ENCODE measurements at places on chromosomes 12 and 14. TPM values are rescaled to one million over a fixed set of nuclear protein-coding genes. Genes with fewer than 3 reads are reported as not detected.

Gene DHRS2
- total RNA-seq = not detected

- no peak for DNase-seq
Measured at GRCh38 chr14:74829251-74829650, 46.7 kb downstream of the PROX2 start.

DNA sequence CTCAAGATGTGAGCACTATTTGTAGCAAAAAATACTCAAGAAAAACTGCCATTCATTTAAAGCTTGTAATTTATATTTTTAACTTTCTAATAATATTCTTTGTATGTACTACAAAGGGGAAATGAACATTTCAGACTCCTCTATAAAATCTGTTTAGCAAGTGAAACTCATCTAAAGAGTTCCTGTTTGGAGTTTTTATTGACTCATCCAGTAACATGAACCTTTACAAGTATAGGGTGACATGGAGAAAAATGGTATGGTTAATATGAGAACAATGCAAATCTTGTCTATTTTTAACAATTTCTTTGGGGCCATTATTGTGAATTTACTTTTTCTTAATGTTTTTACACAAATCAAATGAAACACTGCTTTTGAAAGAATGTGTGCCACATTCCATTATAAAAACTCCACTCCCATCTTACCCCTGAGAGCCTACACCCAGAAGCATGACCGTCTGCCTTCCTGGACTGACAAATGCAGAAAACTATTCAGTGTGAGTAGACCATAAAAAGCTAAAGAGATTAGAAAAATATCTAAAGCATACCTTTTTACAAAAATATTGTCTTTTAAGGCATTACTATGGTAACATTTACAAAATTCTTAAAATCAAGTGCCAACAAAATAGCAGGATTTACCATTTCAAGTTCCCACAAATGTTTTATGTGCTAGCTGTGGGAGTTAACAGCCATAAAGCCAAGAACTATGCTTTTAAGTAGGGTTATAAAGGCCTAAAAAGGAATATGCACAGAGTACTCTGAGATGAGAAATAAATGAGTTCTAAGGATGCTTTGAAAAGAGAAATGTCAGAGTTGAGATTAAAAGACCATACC is 144.0 kb downstream of the ADAMTS20 start:
- DNase-seq = no peak

Gene CLMN
- 9.0 TPM for total RNA-seq

Gene FOXG1
- not detected for total RNA-seq

- no peak for DNase-seq
Measured at GRCh38 chr12:109594556-109595317, 21.1 kb downstream of the MVK start.

Gene ACOT4
- 0.62 TPM for total RNA-seq

Gene MIP
- total RNA-seq = not detected

Gene AKAP6
- total RNA-seq = 180 TPM

Gene ARL1
- 104 TPM for total RNA-seq

DNA sequence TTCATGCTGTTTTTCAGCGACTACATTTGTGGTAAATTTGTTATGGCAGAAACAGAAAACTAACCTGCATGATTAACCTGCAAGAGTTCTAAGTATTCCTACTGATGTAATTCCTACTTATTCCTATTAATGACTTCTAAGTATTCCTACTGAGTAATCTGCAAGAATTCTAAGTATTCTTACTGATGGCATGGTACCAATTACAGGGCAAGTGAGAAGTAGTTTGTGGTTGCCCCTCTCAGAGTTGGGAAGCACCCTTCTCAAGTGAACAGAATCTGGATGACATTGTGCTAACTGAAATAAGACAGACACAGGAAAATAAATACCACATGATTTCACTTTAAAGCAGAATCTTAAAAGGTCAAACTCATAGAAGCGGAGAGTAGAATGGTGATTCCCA is 100.9 kb upstream of the CPNE8 start:
- DNase-seq = no peak

DNA sequence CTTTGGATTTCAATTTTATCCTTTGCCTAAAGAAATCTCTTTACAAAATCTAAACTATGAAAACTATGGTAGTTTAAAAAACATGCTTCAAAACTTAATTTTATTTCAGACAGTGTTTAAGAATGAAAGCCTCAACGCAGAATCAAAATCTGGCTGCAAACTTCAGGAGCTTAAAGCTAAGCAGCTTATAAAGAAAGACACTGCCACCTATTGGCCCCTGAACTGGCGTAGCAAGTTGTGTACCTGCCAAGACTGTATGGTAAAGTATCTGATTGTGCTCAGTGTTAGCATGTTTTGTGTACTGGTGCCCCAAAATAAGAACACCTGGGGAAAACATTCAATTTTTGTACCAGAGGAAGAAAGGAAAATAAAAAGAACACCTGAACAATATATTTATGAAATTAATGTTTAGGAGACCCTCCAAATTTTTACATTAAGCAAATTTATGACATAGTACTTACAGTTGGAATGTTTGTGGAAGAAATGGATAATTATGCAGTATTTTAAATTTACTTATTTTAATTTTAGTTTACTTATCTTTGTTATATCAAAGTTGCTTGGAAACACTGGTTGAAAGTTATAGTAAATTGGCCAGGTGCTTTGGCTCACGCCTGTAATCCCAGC is 12.2 kb downstream of the UBR7 start:
- DNase-seq = no peak

- DNase-seq = no peak
Measured at GRCh38 chr14:61326146-61326545, 4.8 kb downstream of the PRKCH start.

Gene P2RX2
- not detected for total RNA-seq

DNA sequence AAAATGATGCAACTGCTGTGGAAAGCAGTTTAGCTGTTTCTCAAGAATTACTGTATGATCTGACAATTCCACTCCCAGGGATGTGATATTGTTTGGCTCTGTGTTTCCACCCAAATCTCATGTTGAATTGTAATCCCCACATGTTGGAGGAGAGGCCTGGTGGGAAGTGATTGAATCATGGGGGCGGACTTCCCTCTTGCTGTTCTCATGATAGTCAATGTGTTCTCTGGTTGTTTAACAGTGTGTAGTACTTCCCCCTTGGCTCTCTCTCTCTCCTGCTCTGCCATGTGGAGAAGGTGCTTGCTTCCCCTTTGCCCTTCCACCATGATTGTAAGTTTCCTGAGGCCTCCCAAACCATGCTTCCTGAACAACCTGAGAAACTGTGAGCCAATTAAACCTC is 93.4 kb upstream of the CPM start:
- DNase-seq = no peak

GRCh38 chr12:106780010-106780631 is 5.6 kb downstream of the RIC8B start:
- no peak for DNase-seq

Gene LRFN5
- 1.2 TPM for total RNA-seq

DNA sequence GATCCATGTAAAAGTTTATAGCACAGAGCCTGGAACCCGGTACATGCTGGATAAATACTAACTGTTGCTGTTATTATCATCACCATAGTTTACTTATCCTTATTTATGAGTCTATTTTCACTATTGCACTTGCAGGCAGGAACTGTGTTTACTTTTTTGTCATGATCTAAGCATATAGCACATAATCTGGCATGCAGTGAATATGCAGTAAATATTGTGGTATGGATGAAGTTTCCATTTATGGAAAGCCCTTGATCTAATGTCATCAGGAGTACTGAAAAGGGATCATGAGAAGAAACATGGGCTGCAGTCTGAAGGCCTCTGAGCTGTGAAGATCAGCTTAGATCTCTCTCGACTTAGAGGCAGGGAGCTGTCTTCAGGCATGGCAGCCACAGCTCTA is 91.6 kb downstream of the KCNK13 start:
- no peak for DNase-seq

GRCh38 chr12:79997096-79997791 is 62.3 kb upstream of the PPP1R12A start:
- DNase-seq = no peak

GRCh38 chr12:132056320-132056719 is 87.8 kb downstream of the DDX51 start:
- no peak for DNase-seq

DNA sequence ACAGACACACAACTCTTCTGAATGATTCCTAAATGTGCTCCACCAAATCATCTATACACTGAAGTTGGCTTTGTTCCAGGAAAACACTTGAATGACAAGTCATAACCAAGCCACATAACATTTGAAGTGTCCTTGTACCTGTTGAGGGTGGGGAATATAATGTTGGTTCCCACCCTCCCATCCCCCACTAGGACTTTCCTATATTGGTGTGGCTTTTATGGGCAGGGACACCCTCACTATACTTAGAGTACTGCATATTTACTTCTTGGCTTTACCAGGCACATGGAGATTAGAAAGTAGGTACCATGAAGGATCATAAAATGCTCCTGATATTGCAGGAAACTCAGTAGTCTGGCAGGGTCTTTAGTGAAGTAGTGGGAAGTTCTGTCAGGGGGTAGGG is 9.7 kb upstream of the BHLHE41 start:
- no peak for DNase-seq

DNA sequence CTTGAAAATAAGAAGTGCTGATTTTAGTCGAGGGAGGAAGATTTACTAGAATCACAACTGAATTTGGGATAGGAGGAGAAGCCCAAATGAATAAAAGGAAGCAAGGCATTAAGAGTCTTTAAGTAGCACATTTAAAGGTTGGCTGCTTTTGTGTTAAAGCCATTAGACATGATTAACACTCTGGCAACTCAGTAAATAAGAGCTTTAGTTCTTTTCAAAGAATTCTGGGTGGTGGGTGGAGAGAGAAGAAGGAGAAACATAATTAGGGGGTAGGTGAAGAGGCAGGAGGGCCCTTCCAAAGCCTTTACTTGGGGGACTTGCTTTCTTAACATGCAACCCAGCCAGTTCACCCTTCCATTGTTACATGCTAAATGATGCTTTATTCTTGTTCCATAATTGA is 284.6 kb upstream of the SEL1L start:
- no peak for DNase-seq

DNA sequence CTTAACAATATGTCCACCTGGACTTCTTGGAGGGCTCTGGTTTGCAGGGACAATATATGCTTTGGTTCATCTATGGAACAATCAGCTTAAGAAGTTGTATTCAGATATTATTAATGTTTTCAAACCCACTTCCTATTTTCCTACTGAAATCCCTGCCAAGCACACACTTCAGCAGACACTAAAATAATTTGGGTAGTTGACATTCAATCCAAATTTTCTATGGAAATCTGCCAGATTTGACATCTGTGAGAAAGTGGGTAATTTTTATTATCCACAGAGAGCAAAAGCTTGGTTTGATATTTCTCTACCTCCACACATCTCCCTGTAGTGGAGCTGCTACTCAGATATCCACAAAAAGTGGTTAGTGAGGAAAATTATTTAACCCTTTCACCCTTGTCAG is 378.8 kb upstream of the SOX5 start:
- no peak for DNase-seq

DNA sequence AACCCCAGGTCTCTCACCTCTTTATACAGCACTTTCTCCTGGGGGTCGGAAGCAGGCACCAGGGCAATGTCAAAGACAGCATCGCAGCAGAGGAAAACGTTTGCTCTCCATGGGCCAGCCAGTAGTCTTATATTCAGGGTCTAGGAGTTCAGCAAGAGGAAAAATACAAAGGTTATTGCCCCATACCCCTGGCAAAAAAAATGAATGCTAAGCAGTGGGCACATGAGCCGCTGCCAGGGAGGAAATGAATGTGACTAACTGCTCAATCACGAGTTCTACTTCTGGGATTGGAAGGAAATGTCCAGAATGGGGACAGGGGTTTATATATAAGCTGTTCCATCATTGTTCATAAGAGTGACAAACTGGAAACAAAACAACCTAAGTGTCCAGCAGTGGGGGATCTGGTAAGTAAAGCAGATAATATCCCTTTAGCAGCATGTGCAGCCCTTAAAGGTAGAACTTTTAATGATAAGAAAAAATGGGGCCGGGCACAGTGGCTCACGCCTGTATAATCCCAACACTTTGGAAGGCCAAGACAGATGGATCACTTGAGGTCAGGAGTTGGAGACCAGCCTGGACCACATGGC is 53.8 kb downstream of the PHETA1 start:
- no peak for DNase-seq

- DNase-seq = no peak
Measured at GRCh38 chr12:24373004-24373403, 423.5 kb upstream of the SOX5 start.

DNA sequence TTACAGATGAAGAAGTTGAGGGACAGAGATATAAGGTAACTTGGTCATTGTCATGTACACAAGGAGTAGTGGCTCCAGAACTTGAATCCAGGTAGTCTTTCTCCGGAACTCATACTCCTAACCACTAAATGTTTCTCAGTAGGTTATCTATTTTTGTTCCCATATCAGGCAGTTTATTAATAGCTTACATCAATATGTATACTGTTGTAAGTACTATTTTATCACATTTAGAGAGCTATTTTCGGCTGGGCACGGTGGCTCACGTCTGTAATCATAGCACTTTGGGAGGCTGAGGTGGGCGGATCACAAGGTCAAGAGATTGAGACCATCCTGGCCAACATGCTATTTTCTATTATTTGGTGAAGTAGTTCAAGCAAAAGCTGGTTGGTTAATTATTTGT is 415.6 kb upstream of the FBXO33 start:
- no peak for DNase-seq

DNA sequence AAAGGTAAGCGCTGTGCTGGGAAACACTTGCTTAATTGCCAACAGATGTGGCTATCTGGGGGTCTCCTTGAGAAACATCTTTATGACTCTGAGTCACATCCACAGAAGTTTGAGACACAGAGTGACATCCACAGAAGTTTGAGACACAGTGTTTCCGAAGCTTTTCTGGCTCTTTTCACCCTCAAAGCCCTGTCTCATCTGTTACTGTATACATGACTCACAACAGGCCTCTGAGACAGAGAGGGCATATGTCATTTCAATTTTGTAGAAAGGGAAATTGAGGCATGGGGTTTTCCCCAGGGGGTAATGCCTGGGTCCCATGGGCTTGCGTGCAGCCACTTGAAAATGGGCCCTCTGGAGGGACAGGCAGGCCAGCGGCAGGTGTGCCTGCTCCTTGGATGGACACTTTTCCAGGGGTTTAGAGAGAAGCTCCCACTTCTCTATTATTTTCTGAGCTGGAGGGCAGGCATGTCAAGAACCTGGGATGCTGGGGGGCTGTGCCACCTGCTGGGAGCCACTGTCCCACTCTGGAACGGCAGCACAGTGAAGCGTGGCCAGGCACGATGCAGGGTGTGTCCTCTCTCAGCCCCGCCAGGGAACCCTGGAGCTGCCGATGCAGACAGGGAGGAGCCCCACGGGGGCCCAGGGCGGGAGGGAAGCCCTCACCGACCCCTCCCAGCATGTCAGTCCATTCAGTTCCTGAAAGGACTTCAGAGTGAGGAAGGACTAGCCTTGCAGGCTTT is 111.3 kb upstream of the FKBP4 start:
- no peak for DNase-seq

GRCh38 chr12:66247741-66248140 is 54.6 kb upstream of the HELB start:
- DNase-seq = no peak

GRCh38 chr14:20711261-20711660 is 22.7 kb downstream of the ANG start:
- DNase-seq = no peak

DNA sequence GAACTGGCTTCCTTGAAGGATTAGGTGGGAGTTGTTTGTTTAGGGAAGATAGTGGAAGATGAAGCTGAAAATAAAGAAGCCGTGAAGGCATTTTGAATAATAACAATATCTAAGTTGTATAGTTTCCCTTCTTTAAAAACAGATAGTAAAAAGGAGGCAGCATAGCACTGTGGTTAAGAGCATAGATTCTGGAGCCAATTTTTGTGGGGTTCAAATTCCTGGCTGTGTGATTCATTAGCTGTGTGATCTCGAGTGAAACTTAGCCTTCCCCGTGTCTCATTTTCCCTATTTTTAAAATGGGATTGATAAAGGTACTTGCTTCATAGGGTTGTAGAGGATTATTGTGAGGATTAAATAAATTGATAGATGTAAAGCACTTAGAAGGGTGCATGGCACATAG is 104.5 kb downstream of the MYRFL start:
- no peak for DNase-seq

All from Right ventricle myocardium superior (tissue), 1 donor.